NK-92 treated with Interleukin-12 subunit alpha and Interleukin-12 subunit beta, amount 100 ng/mL, for 24 hours (cell line): ENCODE measurements at places on chromosomes 5 and 9.

DNA sequence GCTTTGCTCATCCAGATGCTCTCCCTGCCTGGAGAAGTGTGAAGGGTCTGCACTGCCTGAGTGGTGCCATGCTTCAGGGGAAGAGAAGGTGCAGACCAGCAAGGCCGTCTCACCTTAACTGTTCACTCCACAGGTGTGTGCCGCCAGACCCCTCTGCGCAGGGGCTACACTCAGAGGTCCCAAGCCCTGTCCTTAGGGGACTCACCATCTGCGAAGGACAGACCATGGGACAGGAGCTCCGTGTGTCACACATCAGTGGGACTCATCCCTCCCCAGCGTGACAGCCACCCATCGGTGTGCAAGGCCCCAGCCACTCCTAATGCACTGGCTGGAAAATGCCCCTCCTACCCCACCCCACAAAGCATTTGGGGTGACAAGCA, 142.9 kb downstream of the OLFM1 start:
- no peak for DNase-seq

DNA sequence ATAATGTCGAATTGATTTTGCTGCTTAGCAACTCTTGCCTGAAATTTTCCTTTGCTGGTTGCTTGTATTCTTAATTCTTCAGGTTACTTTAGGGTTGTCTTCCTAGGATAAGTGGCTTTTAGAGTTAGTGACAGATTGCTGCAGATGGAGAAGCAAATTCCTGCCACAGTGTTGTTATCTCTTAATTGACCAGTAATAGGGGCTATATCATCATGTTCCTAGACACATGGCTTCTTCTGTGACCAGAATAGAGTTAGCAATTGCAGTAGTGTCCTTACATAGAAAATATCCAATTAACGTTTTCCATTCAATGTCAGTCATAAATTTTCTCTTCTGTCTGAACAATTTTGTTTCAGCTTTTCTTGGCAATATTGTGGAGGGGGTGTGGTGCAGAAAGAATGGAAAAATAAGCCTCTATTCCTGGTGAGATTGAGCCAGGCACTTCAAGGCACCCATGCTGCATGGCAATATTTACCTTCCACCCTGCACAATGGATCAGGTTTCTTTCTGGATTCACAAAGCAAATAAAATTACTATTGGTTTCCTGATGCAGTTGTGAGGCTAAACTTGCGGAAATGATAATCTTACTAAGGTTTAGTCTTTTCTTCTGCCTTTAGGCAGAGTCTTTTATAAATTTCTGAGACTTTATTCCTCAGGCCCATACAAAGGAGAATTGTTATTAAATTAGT, 1481.5 kb downstream of the EFNA5 start:
- DNase-seq, result no peak

- DNase-seq, result no peak
These were observed 1579.3 kb upstream of the CDH6 start for GRCh38 chr5:29614206-29614605.

- no peak for DNase-seq
These were observed 38.1 kb upstream of the CD180 start for GRCh38 chr5:67234671-67235176.

GRCh38 chr9:111429175-111429574, 55.0 kb downstream of the ECPAS start:
- DNase-seq, result no peak

DNA sequence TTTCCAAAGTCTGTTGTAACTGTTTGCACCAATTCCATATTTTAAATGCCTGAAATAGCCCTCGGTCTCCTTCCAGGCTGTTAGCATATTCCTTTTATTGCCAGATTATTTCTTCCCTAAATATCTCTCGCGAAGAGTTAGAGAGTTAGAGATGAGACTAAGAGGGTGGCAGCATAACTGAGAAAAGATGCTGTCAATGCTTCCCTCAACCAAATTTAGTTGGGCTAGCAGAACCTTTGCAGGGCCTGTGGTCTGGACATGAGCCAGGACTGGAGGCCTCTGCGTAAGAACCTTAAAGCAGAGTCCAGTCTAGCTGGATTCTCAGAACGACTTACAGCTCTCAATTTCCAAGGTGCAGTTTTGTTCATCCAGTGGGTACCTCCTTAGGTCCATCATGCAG, 135.9 kb downstream of the GABRB2 start:
- DNase-seq, result no peak

DNA sequence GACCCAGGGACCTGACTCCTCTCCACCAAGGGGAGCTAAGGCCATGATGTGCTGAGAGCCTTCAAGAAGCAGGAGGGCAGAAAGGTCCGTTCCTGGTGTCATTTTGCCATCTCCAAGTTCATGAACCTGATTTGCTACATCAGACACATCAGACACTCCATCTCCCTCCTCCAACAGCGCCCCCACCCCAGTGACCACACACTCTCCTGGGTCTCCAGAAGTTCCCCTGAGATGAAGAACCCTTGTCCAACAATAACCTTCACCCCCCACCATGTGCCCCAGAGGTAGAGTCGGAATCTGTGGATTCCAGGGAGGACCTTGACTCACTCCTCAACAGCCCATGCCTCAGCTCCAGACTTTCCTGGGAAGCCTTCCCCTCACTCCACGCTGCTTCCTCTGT, 242.8 kb downstream of the CDK5RAP2 start:
- DNase-seq, result no peak

DNA sequence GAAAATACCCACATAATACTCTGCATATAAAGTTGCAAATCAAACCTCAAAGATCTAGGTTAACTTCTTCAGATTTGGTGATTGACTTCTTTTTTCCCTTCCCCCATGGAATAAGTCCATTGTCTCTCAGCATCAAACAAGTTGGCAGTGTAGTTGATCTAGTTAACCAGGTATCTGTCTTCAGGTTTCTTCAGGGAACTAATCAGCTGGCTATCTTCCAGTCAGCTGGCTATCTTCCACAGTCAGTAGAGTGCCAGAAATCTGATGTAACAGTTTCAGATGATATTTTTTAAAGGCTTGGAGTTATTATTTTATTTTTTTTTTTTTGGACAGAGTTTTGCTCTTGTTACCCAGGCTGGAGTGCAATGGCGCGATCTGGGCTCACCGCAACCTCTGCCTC, 16.8 kb downstream of the TNFSF15 start:
- no peak for DNase-seq

GRCh38 chr9:121088576-121088975, 13.8 kb downstream of the CNTRL start:
- DNase-seq, result no peak

DNA sequence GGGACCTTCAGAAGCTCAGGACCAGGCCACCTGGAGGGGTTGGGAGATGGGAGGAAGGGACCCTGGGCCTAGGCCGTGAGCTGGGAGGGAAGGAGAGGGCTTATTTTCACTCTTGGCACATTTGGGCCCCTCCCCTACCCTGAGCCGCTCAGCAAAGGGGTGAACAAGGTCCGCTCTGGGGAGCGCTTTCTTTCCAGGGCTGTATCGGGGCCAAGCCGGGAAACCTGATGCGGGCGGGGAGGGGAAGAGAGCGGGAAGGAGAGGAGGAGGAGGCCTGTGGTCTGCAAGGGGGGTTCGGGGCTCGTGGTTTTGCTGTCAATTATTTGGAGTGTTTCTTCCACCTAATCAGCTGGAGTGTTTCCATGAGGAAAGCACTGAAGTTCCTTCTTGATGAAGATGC, 62.7 kb upstream of the RXRA start:
- no peak for DNase-seq

GRCh38 chr9:106350777-106351176, 512.2 kb upstream of the ZNF462 start:
- no peak for DNase-seq

- no peak for DNase-seq
These were observed 16.9 kb downstream of the CKMT2 start for GRCh38 chr5:81250004-81250403.

- no peak for DNase-seq
These were observed 217.7 kb upstream of the PANK3 start for GRCh38 chr5:168796593-168797580.

DNA sequence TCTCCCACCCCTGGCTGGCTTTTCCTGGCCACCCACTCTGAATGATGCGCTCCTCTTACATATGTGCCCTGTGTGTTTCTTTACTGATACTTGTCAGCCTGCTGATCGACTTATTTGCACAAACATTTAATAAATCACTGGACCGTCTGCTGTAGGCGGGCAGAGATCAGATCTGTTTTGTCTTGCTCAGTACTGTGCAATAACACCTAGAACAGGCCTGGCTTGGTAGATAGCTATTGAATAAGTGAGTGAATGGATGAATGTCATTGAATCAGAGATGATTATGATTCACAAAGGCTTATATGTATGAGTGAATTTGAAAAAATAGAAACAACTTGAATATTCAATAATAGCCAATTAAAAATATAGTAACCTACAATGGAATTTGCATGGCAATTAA, 165.1 kb downstream of the RGS3 start:
- no peak for DNase-seq

DNA sequence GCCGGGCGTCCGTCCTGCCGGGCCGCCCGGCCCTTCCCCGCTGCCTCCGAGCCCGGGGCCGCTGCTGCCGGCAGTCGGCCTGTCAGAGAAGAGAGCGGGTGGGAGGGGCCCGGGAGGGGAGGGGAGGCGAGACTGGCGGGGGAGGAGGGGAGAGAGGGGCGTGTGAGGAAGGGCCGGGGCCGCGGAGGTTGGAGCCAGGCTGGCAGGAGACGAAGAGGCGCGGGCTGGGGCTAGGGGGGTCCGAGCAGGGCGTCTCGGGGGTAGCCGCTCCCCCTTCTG, 570 bp downstream of the CREBRF start:
- DNase-seq, result peak; percentile 86

DNA sequence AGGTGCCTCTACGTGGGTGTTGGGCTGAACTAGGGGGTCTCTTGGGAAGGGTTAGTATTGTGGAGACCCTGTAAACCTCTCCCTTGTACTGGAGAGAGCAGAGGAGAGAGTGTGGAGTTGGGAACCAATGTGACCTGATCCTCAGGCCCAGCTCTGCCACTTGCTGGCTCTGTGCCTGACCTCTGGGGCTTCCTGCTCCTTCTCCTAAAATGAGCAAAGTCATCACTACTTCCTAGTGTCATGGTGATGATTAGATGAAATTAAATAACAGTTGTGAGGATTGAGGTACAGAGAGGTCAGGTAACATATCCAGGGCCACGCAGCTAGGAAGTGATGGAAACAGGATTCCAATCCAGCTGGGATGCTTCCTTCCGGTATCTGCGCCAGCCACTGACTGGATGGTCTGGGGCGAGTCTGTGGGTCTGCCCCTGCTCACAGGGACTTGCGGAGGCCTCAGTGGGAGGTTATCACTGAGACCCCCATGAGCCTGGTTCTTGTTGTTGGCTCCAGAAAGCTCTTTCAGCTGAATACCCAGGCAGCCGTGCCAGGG, 9.2 kb downstream of the GALNT10 start:
- no peak for DNase-seq

DNA sequence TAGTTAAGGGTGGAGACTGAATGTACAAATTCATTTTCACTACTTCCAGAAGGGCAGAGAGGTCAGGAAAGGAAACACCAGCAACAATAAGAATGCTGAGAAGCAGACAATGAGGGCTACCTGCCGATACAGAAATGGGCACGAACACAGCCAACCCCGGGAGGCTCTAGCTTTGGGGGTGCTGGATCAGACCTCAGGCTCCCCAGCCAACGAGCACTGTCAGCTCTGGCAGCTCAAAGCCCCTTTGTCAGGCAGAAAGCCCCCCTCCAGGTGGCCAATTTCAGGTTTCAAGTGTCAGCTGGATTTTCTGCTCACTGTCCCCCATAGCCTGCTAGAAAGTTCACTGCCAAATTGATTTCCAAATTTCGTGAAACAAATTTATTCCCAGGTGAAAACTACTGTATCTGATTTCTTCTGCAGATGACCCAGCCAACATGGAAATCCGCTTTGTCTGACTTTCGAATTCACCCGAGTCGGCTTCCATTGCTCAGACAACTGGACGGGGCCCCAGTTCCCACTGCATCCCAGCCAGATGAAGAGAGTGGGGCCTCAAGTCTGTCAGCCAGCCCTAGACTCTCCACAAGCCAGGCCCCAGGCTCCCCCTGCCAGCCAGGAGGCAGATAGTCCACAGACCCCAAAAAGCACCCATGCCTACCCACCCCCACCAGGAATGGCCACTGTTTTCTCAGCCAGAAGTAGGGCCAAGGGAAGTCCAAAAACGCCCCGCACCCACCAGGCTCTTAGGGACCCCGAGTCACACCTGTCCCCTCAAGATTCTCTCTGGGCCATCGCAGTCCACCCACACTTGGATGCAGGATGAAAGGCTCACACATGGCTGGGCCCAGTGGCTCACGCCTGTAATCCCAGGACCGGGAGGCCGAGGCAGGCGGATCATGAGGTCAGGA, 96.5 kb upstream of the PHYKPL start:
- DNase-seq, result no peak

DNA sequence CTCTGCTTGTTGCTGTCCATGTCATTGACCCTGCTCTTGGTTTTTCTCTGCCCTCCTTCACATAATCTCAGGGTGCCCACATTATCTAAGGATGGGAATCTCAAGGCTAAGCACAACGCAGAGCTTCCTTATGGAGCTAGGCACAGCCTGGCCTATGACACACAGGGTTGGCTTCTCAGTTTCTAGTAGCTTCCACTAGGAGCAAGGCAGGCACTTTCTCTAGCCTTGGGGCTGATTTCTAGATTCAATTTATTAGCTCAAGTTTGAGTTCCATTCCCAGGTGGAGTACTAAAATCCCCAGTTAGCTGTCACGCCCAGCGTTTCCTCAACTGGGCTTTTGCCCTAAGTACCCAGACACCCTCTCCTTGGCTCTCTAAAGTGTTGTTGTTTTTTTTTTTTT, 12.4 kb downstream of the IL4 start:
- DNase-seq, result no peak

- no peak for DNase-seq
These were observed 28.3 kb upstream of the UHRF2 start for GRCh38 chr9:6384732-6385131.

- no peak for DNase-seq
These were observed 23.5 kb upstream of the ASS1 start for GRCh38 chr9:130421154-130421801.

DNA sequence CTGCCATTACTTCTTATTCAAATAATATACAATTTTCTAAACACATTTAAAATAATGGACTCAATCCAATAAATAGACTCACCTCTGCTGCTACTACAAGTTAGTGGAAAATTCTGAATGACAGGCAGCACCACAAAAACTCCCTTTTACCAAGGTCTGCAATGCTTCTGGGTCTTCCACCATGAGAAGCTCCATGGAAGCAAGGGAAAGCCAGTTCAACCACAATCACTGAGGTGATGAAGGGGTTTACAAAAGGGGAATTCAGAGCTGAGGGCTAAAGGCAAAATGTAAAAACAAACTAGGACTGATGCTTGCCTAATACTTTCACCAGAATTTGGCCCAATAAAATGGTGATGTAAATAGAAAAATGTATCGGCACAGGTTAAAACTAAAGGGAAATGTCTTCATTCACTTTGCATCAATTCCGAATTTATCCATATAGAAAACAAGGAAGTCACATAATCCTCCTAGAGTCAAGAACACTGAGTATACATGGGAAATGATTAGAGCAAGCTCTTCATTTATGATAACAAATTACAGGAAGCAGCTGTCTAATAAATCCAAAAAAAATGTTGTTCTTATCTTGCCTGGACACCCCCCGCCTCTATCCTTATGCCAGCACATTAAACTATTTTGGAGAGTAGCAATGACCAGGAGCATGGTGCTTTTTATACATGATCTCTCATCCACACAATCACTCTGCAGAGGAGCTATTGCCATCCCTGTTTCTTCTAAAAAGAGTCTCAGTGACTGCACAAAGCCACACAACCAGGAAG, 66.3 kb upstream of the NFIB start:
- DNase-seq, result no peak

GRCh38 chr9:121316378-121316777, 48.4 kb downstream of the GSN start:
- no peak for DNase-seq

- no peak for DNase-seq
These were observed 211.4 kb downstream of the BNC2 start for GRCh38 chr9:16659096-16659495.
